ENCODE measurements at places on chromosomes 11 and 22.

DNA sequence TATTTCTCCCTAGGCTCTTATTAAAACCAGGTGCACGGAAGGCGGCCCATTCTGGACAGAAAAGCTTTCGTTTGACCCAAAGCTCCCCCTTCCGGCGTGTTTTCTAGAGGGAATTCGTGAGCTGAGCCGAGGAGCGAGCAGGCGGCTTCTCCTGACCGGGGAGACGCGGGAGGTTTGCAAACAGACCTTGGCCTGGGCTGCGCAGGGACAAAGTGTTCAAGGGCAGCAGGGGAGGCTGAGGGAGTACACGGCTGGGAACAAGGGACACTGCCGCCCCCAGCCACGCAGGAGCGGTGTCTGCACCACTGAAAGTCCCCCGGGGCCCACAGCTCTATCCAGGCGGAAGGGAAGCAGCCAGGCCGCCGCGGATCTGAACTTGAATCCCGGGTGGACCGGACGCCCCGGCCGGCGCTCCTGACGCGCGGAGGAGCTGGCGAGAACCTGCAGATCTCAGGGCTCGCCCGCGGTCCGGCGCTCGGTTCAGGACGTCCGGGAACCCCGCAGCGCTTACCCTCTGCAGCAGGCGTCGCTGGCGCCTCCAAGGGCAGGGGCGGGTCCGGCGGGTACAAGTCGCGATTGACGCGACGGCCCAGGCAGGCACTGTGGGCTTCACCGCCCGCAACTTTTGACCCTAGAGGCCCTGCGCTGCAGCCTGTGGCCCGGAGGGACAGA is 101.9 kb downstream of the WT1 start:
- no peak for DNase-seq

- DNase-seq: no peak
Measured at GRCh38 chr11:74283580-74284180, 27.8 kb downstream of the P4HA3 start.

DNA sequence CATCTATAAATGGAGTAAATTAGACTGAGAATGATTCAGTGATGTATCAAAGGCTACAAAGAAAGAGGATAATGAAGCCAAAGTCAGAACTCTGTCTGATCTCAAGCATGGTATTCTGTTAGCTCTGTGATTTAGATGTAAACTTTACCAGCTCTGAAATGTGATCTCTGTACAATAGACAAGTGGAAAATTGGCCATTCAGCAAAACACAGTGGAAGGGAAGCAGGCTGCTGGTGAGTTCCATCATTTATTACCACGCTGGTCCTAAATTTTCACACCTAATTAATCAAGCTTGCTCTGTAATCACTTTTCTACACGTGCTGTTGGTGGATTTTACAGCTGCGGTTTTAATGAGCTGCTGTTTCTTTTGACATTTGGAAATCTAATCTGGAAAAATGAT is 145.1 kb upstream of the OPCML start:
- no peak for DNase-seq

DNA sequence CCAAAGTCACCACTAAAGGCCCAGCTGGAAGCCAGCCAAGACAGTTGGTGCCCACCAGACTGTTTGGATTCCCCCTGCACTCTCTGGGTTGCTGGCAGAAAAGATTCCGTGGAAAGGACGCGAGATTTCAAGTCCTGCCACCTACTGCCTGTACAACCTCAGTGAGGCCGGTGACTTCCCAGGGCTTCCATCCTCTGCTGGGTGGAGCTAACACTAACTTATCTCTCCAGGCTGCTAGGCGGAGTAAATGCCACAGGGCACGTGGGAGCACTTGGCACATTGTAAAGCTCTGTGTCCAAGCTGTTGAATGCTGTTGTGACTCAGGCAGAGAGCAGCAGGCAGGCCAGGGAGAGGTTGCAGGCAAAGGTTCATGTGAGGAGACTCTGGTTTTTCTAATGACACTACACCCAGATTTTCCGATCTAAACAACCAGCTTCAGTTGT is 50.9 kb upstream of the CDON start:
- DNase-seq: no peak

DNA sequence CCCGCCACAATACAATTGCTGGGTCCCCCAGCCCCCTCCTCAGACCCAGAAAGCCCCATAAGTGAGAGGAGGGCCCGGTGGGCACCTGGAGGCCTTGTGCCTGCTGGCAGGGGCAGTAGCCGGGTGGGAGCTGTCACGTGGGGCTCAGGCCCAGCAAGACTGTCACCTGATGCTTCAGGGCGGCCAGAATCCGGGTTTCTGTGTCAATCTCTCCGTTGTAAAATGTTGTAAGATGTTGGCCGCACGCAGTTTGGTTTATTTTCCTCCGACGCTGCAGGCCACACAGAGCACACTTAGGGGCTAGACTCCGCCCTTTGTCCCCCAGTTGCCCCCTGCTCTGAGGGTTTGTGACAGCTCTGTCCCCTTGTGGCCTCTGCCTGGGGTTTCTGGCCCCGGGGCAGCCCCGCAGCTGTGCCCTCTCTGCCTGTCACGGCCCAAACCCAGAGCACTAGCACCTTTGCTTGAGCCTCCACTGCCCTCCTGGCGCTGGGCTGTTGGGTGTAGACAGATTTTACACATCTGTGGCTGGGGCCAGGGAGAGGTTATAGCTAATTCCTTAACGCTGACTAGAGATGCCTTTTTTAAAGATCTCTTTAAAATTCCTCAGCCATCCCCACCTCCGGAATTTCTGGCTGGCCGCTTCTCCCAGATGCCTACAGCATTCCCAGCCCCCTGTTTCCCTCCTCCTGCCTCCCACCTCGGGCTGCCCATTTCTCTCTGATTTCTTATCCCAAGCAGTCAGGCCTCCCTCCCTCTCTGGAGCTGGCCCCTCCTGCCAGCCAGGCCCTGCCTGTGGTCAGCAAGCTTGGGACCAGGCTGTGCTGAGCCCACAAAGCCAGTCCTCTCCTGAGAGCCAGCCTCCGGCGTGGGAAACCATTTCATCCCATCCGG is 3.2 kb upstream of the PRR5 start:
- DNase-seq: no peak

- DNase-seq: no peak
Measured at GRCh38 chr22:42343531-42344081, 73.2 kb upstream of the TCF20 start.

DNA sequence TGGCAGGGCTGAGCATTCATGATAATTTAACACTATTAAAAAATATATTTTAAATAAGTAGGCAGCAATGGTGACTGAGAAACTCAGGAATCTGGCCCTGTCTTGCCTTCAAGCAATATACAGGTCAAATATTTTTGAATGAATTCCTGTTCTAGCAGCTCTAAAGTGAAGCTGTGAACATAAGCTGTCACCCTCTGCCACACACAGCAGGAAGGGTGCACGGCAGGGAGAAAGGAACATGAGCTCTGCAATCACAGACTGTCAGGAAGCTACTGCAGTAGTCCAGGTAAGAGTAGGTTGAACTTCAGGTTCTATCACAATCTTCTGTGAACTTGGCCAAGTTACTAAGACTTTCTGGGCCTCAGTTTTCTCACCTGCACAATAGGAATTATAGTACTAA is 114.8 kb downstream of the SERGEF start:
- no peak for DNase-seq

- no peak for DNase-seq
Measured at GRCh38 chr11:77287136-77287535, 14.3 kb downstream of the GDPD4 start.

- peak; percentile 56 for DNase-seq
Measured at GRCh38 chr22:31148953-31149627, 8.8 kb upstream of the PLA2G3 start.

- DNase-seq: no peak
Measured at GRCh38 chr22:38066381-38067027, 9.3 kb downstream of the PICK1 start.

- DNase-seq: no peak
Measured at GRCh38 chr11:108302121-108302785, 79.4 kb downstream of the ATM start.

DNA sequence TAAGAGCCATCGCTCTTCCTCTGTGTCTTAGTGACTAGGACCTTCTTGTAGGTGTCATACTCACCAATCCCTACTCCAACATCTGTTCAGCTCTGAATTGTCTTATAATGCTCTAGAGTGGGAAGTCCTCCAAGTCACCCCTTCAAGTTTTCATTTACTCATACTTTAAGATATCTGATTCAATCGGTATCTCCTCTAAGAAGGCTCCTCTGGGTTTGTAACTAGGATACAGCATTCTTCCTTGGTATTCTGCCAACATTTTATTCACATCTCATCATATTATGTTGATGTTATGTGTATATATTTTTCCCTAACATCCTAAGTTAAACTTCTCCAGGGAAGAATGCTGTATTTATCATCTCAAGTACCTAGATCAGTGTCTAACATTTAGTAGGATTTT is 662.1 kb downstream of the NTM start:
- DNase-seq: no peak

GRCh38 chr11:32396991-32397390 is 38.3 kb downstream of the WT1 start:
- no peak for DNase-seq

GRCh38 chr22:44638971-44639760 is 62.8 kb upstream of the PRR5 start:
- peak; percentile 40 for DNase-seq

- no peak for DNase-seq
Measured at GRCh38 chr11:17751558-17751957, 17.0 kb downstream of the KCNC1 start.

DNA sequence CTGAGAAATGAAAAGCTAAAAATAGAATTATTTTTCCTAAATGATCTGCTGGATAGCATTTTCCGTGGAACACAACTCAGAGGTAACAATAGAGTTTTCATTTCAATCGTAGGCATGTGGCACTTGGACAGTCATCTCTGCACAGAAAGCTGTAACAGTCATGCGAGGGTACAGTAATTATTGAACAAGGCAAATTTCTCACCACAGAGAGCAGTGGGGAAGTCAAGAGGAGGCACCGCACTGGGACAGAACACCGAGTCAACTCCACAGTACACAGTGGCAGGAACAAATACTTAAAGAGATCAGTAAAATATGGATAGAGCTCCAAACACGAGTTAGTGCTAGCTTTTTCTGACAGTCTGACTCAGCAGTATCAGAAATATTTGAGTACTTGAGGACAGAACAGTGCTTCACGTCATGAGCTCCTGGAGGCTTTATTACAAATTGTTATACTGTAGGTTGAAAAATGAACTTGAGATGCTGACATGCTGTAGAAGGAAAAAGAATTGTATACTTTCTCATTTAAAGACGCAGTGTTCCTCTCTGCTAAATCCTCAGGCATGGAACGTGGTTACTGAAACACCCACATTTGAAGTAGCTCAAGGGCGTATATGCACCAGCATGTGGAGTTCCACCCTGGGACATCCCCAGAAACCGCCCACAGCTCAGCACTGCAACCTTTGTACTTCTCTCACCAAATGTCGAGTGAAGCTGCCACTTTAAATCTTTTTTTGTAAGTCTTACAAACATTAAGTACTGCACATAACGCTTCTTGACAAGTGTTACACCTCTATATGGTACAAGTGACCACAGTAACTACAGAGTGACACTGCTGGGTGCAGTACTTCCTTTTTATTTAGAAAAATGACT is 27.4 kb upstream of the YPEL1 start:
- DNase-seq: no peak

DNA sequence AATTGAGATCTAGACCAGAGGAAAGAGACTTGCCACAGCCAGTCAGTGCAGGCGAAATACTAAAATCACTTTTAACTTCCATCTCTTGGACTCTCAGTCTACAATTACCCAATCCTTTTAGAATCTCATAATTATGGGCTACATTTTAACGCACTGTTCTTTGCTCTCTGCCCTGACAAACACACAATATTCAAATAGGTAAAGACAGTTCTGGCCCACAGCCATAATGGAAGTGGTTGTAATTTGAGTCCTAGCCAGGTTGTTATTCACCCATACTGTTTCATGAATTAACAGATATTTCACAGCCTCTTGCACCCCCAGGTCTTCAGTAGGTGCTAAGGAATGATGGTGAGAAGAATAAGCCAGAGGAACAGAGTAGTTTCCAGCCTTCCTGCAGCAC is 830 bp downstream of the C11orf97 start:
- DNase-seq: no peak

DNA sequence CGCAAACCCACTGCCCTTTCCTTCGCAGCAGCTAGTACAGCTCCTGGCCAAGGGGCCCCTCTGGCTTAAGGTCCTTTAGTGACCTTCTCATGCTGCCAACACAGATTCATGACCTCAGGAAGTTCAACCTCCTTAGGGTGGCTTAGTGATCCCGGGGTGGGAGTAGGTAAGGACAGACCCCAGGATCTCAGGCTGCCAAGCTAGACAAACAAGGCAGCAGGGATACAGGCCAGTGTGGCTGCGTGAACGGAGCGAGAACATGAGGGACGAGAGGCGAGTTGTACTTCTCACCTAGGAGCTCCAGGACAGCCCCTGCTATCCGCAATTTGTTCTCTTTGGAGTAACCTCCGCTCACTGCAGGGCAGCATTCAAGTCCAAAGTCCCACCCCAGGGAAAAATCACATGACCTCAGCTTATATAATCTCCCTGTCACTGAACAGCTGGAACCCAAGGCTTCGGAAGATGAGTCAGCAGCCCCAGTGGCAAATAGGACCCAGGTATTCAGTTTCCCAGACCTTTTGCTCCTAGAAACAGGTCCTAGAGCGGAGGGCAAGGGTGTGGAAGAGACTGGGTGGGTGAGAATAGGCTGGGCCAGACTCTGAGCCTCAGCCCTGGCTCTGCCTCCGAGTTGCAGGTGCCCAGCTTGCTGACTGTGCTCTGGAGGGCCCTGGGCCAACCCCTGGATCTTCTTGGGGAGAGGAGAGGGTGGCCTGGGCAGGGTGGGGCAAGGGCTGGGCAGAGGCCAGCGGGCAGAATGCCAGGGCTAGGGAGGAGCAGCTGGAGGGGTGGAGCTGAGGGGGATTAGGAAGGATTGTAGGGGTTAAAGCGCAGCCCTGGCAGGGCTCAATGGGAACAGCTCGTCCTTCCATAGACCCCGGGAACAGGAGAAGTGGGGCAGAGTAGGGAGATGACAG is 13.1 kb downstream of the USP2 start:
- no peak for DNase-seq

DNA sequence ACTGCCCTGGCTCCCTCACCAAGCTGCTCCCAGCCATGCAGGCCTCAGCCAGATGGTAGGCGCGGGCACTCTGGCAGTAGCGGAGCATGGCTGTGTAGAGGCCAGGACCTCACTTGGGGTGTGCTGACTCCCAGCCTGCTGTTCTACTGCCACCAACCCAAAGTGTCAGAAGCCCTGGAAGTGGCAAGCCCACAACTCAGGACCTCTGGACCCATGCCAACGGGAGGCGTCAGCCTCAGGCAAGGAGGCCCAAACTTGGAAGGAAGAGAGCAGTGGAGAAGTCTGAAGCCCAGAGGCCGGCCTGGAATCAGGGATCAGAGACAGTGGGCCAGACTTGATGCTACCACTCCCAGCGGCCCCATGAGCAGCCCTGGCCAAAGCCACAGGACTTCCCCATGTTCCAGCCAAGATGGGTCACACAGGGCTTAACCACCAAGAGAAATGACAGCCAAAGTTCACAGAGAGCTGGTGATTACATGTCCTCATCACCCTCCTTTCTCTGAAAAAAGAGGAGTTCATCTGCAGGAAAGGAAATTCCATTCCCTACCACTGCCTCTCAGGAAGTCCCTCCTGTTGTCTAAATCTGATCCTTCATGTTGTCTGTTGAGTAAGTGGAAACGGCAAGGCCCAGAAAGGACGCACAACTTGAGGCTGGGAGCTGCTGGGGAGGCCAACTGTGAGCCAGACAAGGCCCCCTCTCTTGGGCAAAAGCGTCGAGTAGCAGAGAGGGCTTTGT is 4.4 kb downstream of the ARRB1 start:
- DNase-seq: no peak

Data from C1 segment of cervical spinal cord (tissue), 14 donors.